ENCODE measurements at places on chromosomes 16 and 17. TPM values are rescaled to one million over a fixed set of nuclear protein-coding genes. Genes with fewer than 3 reads are reported as not detected.

Gene CFAP97D1
- total RNA-seq: not detected

Gene HS3ST6
- 0.19 TPM for total RNA-seq

Gene CSH2
- total RNA-seq: not detected

Gene AOC3
- 40.6 TPM for total RNA-seq

Gene RCVRN
- not detected for total RNA-seq

GRCh38 chr17:48011405-48012150 lies 26.0 kb downstream of the COPZ2 start:
- H3K4me1 ChIP-seq: peaks cover 2% of the 10 kb centered on the region
- no peak for DNase-seq
- no peaks in the 10 kb centered on the region for H3K36me3 ChIP-seq
- H3K27ac ChIP-seq: no peak overlapping the region
- H3K4me3 ChIP-seq: peak overlapping the region; percentile 3
- no peaks in the 10 kb centered on the region for H3K27me3 ChIP-seq

GRCh38 chr16:85978291-85978775 lies 79.4 kb downstream of the IRF8 start:
- no peak overlapping the region for H3K4me3 ChIP-seq
- peaks cover 16% of the 10 kb centered on the region for H3K4me1 ChIP-seq
- no peak for DNase-seq
- H3K36me3 ChIP-seq: no peaks in the 10 kb centered on the region

GRCh38 chr16:25177831-25178688 lies 38.7 kb upstream of the AQP8 start:
- no peaks in the 10 kb centered on the region for H3K27me3 ChIP-seq
- peak; percentile 2 for DNase-seq

- no peak overlapping the region for H3K27ac ChIP-seq
- H3K4me1 ChIP-seq: no peaks in the 10 kb centered on the region
- no peaks in the 10 kb centered on the region for H3K27me3 ChIP-seq
- no peaks in the 10 kb centered on the region for H3K36me3 ChIP-seq
- no peak overlapping the region for H3K4me3 ChIP-seq
- no peak for DNase-seq
These were observed 85.5 kb upstream of the TMEM132E start for GRCh38 chr17:34493917-34494316.

- no peak for DNase-seq
- H3K4me1 ChIP-seq: no peaks in the 10 kb centered on the region
- H3K27ac ChIP-seq: no peak overlapping the region
These were observed 212.5 kb downstream of the KATNIP start for GRCh38 chr16:27762441-27762840.

DNA sequence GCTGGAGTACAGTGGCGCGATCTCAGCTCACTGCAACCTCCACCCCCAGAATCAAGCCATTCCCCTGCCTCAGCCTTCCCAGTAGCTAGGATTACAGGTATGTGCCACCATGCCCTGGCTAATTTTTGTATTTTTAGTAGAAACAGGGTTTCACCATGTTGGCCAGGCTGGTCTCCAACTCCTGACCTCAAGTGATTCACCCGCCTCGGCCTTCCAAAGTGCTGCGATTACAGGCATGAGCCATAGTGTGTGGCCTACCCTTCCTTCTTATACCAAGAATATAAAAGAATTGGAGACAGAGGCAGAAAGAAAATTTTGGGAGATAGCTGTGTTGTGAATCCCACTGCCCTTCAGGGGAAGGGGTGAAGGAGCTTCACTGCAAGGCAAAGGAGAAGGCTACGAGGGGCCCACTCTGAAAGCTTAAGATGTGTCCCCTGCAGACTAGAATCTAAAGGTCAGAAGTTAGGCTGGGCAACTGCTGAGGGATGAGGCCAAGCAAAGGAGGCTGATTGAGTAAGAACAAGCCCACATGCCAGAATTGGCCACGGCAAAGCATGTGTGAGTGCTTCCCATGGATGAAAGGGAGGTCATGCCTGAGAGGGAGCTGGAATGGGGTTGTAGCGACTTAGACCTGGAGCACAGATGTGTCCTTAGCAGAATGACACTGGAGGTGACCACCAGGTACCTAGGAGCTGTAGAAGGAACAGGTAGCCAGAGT lies 8.4 kb upstream of the CRYBA1 start:
- DNase-seq: no peak
- H3K4me3 ChIP-seq: no peak overlapping the region
- no peaks in the 10 kb centered on the region for H3K27me3 ChIP-seq
- H3K36me3 ChIP-seq: no peaks in the 10 kb centered on the region
- H3K4me1 ChIP-seq: no peaks in the 10 kb centered on the region

DNA sequence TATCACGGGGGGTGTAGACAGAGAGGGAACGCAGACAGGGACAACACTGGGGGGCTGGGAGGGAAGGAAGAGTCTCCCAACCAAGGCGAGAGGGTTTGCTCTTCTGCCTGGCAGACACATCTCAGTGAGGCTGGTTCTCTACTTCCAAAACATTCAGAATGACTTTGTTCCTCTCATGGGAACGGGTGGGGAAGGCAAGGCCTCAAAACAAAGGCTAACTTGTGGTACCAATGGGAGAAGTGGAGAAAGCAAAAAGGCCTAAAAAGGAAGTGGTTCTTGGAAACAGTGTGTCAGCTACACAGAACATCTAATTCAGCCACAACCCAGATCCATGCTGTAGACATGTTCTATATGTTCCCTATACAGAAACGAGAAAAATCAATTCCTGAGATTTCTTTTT lies 7.5 kb downstream of the FLOT2 start:
- peaks cover 23% of the 10 kb centered on the region for H3K4me1 ChIP-seq
- no peaks in the 10 kb centered on the region for H3K27me3 ChIP-seq
- no peak overlapping the region for H3K4me3 ChIP-seq
- H3K36me3 ChIP-seq: no peaks in the 10 kb centered on the region

DNA sequence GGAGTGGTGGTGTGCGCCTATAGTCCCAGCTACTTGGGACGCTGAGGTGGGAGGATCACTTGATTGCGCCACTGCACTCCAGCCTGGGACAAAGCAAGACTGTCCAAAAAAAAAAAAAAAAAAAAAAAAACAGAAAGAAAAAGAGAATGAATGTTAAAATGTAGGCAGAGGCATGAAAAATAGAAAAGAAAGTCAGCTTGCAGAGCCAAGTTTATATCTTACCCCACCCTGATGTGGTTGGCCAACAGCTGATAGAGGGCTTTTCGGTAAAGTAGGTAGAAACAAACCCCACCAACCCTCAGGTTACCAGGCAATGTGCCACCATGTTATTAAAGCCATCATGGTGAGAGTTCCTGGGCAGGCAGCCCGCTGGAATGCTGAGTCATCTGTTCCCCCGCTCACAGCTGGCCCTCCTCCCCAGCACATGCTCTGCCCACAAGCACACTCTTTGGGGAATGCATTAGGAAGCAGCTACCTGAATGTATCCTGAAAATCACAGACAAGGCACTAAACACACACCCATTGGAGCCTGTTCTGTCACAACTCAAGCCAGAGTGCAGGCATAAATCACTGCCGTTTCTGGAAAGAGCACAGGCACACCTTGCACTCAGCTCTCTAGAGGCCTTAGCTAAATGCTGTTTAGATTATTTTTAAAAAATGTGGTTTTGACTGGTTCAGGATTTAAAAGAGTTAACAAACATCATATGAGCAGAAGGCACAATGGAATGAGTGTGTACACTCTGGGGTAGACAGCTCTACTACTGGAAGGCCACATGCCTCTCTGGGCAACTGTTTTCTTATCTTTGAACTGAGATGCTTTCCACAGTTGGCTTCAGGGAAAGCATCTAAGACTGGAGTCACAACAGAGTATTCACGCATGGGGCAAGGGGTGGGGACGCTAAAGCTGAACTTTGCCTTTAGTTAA lies 128.5 kb downstream of the PARN start:
- no peaks in the 10 kb centered on the region for H3K36me3 ChIP-seq
- H3K27me3 ChIP-seq: no peaks in the 10 kb centered on the region
- H3K27ac ChIP-seq: peak overlapping the region; percentile 35
- H3K4me3 ChIP-seq: no peak overlapping the region
- H3K4me1 ChIP-seq: peaks cover 22% of the 10 kb centered on the region

DNA sequence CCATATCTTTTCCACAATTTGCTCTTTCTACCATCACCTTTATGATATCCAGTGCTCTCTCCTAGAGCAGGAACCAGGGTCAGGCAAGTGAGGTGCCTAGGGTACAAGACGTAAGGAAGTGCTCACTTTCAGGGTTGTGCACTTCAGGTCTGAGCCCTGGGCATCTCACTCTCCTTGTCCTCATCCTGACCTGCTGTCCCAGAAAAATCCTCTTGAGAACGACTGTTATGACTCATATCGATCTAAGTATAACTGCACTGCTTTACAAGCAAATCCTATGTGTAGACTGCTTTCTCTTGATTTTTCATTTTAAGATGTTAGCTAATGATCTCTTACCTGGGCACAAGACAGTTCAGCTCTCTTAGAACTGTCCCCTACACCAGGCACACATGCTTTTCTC lies 100.1 kb downstream of the TMEM100 start:
- no peak overlapping the region for H3K4me3 ChIP-seq
- no peaks in the 10 kb centered on the region for H3K4me1 ChIP-seq
- no peaks in the 10 kb centered on the region for H3K36me3 ChIP-seq
- no peak overlapping the region for H3K27ac ChIP-seq
- H3K27me3 ChIP-seq: no peaks in the 10 kb centered on the region
- DNase-seq: no peak

DNA sequence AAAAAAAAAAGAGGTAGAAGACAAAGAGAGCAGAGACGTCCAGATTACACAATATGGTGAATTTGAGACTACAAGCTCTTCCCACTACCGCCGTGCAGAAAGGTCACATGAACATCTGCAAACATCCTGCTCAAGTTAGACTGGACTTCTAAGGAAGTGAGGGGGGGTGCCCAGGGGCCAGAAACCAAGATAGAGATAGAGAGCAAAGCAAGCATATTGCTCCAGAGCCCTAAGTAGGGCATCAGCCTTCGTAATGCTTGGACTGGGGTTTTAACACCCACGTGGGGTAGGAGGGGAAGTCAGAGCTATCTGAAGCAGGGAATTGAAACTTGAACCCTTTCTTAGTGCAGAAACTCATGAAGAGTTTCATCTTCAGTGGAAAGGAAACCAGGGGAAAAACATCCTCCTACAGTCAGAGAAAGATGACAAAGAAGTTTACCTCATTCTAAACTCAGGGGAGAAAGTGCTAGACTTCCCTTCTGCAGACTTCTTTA lies 8.7 kb downstream of the CLEC19A start:
- no peaks in the 10 kb centered on the region for H3K4me1 ChIP-seq
- H3K4me3 ChIP-seq: no peak overlapping the region
- DNase-seq: peak; percentile 45
- H3K36me3 ChIP-seq: no peaks in the 10 kb centered on the region
- no peaks in the 10 kb centered on the region for H3K27me3 ChIP-seq
- no peak overlapping the region for H3K27ac ChIP-seq

DNA sequence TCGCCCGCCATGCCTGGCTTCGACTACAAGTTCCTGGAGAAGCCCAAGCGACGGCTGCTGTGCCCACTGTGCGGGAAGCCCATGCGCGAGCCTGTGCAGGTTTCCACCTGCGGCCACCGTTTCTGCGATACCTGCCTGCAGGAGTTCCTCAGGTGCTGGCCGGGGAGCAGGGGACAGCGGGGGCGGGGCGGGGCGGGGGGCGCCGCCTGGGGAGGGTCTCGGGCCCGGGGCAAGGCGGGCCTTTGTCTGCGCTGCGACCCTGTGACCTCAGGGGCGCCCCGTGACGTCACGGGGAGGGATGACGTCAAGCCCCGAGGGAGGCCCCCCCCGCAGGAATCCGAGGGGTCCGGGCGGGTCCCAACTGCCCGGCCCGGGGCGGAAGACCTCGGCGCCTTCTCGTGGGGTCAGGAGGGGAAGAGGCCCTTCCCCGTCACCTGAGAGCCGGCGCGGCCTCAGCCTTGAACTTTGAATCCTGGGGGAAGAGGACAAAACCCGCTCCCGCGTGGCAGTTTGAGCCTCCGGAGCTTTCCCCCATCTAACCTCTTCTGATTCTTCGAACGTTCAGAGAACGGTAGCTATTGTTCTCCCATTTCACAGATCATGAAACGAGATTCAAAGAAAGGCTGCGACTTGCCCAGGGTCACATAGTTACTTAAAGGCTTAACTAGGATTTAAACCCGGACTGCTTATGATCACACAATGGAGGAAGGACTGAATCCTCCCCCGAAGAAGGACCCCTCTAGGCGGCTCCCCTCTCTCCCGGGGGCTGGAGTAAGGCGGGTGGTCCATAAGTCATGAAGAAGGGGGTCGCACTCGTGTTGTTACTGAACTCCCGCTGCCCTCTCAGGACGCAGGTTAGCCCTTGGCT lies 527 bp downstream of the TRAF4 start:
- H3K27ac ChIP-seq: peak overlapping the region; percentile 95
- H3K27me3 ChIP-seq: no peaks in the 10 kb centered on the region
- H3K36me3 ChIP-seq: peaks cover 23% of the 10 kb centered on the region
- H3K4me1 ChIP-seq: peaks cover 31% of the 10 kb centered on the region
- H3K4me3 ChIP-seq: peak overlapping the region; percentile 97

Measured in kidney (tissue), 22 donors.